ENCODE measurements at places on chromosomes 11 and 22. TPM values are rescaled to one million over a fixed set of nuclear protein-coding genes. Genes with fewer than 3 reads are reported as not detected.

Gene GANAB
- 123 TPM for total RNA-seq

Gene OOSP4A
- total RNA-seq: not detected

Gene ARFGAP3
- total RNA-seq: 30.9 TPM

Gene HTR3A
- total RNA-seq: not detected

Gene MYEOV
- total RNA-seq: not detected

Gene C11orf98
- 24.7 TPM for total RNA-seq

Gene NR1H3
- 3.9 TPM for total RNA-seq

Gene A4GALT
- total RNA-seq: 62.2 TPM

Measured in heart left ventricle (tissue), 16 donors.